ENCODE measurements at places on chromosomes 2 and 18.

- no peak for DNase-seq
These were observed 20.1 kb upstream of the PPP3R1 start for GRCh38 chr2:68272246-68272994.

- DNase-seq: no peak
These were observed 90.0 kb downstream of the SEPTIN10 start for GRCh38 chr2:109523536-109524361.

DNA sequence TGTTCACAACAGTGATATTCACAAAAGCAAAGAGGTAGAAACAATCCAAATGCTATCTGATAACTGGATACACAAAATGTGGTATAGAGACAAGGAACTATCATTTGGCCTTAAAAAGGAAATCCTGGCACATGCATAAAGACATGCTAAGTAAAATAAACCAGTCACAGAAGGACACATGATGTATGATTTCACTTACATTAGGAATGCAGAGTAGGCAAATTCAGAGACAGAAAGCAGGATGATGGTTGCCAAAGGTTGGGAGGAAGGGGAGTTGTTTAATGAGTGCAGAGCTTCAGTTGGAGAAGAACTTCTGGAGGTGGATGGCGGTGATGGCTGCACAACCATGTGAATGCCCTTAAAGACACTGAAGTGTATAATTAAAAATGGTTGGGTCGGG is 38.1 kb downstream of the ATP8B1 start:
- no peak for DNase-seq

- no peak for DNase-seq
These were observed 528.1 kb upstream of the DCC start for GRCh38 chr18:51811883-51812282.

DNA sequence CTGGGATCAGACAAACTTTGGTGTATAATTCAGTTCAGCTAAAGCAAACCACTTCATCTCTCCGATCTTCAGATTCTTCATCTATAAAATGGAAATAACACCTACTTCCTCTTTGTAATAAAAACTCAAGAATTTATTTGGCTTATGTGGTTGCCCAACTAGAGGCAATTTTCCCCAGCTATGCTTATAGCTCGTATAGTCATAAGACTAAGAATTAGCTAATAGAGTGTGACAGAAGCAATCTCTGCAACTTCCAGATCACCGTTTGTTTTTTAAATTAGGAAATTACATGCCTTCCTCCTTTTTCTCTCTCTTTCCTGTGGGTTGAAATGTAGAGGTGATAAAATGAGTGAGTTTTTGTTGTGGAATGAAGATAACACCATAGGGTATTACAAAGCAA is 35.3 kb upstream of the KCNF1 start:
- no peak for DNase-seq

DNA sequence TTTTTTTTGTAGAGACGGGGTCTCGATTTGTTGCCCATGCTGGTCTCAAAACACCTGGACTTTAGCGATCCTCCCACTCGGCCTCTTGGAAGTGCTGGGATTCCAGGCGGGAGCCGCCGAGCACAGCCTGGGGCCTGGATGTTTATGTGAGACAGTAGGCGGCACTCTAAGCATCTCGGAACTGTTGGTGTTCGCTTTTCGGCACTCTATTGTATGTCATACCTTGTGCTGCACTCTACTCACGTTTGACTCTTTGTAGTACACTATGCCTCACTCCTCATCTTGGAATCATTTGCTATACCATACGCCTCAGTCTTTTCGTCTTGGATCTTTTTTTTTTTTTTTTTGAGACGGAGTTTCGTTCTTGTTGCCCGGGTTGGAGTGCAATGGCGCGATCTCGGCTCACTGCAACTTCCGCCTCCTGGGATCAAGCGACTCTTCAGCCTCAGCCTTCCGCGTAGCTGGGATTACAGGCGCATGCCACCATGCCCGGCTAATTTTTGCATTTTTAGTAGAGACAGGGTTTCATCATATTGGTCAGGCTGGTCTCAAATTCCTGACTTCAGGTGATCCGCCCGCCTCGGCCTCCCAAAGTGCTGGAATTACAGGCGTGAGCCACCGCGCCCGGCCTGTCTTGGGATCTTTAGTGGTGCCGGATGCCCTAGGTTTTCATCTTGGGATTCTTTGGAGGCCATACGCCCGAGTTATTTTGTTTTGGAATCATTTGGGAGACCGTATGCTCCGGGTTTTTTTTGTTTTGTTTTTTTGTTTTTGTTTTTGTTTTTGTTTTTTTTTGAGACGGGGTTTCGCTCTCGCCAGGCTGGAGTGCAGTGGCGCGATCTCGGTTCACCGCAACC is 24.2 kb upstream of the ZDBF2 start:
- peak; percentile 37 for DNase-seq

Data from AG20443 (cell line).